ENCODE measurements at places on chromosomes 4 and X.
A peak's percentile ranks its signal among the peaks of the same experiment; 100 is the strongest.

GRCh38 chr4:62087706-62088105 lies 887.6 kb downstream of the ADGRL3 start:
- DNase-seq: no peak

- DNase-seq: no peak
These were observed 121.2 kb downstream of the GASK1B start for GRCh38 chr4:158051401-158052235.

DNA sequence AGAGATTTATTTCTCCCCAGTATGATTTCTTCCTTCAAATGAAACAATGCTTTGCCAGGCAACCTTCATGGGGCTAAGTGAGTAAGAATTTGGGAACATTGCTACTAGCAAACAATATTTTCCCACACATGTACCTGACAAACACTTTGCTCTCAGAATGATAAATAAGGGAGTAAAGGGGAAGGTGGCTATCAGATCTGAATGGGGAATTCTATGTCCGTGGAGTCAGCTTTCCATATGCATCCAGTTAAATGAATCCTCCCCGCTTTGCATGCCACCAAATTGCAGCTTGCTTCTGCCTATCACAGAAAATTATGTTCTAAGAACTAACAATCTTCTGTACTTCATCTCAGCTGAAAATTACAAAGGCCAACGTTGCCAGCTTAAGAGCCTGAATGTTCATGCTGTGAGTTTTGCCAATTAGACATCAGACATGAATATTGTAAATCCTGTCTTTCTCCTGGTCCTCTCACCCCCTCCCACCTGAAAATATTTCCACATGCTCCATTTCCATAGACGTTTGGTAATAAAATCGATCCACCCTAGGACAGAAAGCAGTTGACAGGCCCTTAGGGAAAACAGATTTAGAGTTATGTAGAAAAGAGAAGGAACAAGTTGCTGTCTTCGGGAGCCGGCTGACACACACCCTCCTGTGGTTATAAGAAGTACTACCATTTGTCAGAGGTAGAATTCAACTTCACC lies 6.3 kb downstream of the MEPE start:
- peak; percentile 42 for DNase-seq

- DNase-seq: no peak
These were observed 59.0 kb downstream of the RNF150 start for GRCh38 chr4:141074098-141074878.

DNA sequence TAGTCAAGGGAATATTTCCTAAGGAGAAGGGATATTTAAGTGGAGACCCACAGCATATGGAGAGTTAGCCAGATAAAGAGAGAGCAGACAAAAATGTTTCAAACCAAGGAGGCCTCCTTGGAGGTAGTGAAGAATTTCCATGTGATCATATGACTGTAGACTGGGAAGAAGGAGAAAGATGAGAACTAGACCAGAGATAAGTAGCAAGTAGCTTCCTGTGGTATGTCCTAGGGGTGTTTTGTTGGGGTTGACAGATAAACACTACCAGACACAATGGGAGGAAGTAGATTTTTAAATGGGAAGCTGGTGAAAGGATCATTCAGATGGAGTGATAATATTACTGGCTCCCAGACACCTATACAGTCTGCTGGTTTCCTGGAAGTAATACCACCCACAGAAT lies 13.6 kb downstream of the SYAP1 start:
- DNase-seq: no peak

- DNase-seq: no peak
These were observed 3.1 kb downstream of the SRPX2 start for GRCh38 chrX:100647095-100647494.

DNA sequence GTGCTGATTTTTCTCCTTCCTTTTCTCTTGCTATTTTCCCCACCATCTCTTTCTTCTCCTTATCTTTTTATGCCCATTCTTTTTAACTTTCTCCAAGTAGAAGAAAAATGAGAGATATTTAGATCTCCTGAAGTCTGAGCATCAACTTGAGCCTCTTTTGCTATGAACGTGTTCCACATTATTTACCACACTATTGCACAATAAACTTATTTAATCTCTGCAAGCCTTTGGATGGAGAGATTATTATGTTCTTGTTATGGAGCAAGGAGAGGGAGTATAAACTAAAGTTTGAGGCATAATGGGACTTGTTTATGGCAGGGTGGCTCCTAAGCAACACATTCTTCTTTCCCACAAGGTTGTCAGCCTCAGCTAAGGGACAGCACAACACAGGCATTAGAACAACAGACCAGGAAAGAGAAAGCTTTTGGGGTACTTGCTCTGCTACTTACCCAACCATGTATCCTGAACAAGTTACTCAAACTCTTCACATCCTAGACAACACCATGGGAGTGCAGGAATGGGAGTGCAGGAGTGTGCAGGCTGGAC lies 365.5 kb upstream of the BOD1L1 start:
- no peak for DNase-seq

GRCh38 chr4:829761-830600 lies 4.1 kb upstream of the CPLX1 start:
- DNase-seq: no peak

- no peak for DNase-seq
These were observed 60.4 kb upstream of the PDHA2 start for GRCh38 chr4:95779447-95779846.

DNA sequence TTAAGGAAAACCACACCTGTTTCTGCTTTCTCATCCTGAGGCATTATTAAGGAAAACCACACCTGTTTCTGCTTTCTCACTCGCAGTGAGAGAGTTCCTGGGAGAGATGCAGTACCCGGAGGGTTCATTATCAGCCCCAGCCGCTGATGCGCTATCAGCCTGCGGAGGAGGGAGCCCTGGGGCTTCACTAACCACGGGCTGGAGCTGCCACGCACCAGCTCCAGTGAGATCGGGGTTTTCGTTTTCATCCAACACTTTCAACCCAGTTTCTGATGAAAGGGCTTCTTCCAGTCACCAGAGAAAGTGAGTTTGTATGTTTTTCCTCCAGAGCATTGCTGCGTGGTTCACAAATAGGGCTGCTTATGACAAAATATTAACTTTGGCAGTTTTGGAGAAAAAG lies 93.2 kb upstream of the PRKX start:
- DNase-seq: no peak

DNA sequence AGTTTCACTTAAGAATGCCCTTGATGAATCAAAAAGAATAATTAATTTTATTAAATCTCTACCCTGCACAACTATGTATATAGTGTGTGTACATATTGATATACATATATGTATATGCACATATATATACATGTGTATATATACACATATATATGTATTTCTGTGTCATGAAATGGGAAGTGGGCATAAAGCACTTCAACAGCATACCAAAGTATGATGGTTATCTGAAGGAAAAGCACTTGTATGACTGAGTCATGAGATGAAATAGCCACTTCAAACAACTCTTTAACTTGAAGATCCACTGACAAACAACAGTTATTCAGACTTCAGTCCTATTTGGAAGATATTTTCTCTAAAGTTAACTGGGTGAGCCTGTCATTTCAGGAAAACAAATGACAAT lies 16.3 kb downstream of the RNF128 start:
- DNase-seq: no peak

DNA sequence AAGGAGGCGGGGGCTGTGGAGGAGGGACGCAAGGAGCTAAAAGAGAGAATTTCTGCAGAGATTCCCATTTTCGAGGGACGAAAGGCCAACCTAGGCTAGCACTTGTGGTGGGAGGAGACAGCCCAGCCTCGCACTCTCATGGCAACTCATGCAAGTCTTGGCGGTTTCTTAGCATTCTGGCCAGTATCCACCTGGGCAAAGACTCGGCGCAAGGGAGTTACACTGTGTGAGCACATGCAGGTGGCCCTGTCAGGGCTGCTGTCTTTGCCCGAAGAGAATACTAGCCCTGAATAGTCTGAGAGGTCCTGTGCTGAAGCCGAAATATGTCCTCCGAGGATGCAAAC lies 15.5 kb downstream of the MCF2 start:
- no peak for DNase-seq

GRCh38 chrX:22171287-22172060 lies 101.2 kb upstream of the CBLL2 start:
- DNase-seq: peak; percentile 18

DNA sequence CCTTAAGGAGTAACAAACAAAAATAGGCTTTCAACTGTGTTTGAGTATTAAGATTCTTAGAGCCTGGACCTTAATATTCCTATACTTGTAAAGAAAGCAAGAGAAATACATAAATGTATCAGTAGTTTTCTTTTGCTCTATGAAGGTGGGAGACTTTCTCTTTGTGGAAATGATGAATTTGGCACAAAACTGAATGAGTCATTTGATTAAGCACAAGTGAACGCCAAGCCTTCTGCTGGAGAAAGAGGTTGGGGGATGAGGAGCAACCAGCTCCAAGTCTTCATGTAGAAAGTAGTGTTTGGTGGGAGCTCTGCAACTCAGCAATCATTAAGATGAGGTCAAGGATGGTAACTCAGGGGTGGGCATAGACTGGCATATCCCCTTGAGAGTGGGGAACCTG lies 49.6 kb downstream of the MEPE start:
- peak; percentile 2 for DNase-seq

DNA sequence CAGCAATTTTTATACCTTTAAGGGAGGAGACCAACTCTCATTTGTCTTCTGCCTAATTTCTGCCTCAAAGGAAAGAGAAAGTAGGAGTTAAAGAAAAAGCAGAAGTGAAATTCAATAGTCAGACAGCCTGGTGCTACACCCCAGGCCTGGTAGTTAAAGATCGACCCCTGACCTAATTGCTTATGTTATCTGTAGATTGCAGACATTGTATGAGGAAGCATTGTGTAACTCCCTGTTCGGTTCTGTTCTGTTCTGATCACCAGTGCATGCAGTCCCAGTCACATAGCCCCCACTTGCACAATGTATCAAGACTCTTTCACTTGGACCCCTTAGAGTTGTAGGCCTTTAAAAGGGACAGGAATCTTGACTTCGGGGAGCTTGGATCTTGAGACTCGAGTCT lies 335.9 kb upstream of the AR start:
- no peak for DNase-seq

- DNase-seq: no peak
These were observed 49.0 kb downstream of the SH2D1A start for GRCh38 chrX:124395145-124395880.

- DNase-seq: no peak
These were observed 60.1 kb upstream of the ADRA2C start for GRCh38 chr4:3706111-3706511.

All from A673 (cell line).